Stimulated activated CD8-positive, alpha-beta memory T cell treated with anti-CD3 and anti-CD28 coated beads, Interleukin-4, amount 100 ng/mL, for 1 hour (primary cell): ENCODE measurements at places on chromosomes 12 and 14.

DNA sequence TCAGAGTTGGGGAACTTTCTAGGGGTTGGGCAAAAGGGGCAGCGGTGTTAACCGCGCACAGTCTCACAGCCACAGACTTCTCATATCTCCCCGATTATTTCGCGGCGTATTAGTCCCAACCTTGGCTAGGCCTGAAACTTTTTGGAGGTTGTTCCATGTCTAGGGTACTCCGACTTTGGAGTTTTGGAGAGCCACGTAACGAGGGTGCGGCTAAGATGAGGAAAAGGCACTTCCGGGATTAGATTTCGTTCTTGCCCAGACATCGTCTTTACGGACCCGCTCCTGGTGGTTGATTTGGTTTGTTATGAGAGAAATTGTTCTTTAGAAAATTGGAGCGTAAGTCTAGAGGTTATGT, 513 bp downstream of the CCNK start:
- no peak for DNase-seq

GRCh38 chr12:59649203-59649602, 53.4 kb downstream of the SLC16A7 start:
- no peak for DNase-seq

DNA sequence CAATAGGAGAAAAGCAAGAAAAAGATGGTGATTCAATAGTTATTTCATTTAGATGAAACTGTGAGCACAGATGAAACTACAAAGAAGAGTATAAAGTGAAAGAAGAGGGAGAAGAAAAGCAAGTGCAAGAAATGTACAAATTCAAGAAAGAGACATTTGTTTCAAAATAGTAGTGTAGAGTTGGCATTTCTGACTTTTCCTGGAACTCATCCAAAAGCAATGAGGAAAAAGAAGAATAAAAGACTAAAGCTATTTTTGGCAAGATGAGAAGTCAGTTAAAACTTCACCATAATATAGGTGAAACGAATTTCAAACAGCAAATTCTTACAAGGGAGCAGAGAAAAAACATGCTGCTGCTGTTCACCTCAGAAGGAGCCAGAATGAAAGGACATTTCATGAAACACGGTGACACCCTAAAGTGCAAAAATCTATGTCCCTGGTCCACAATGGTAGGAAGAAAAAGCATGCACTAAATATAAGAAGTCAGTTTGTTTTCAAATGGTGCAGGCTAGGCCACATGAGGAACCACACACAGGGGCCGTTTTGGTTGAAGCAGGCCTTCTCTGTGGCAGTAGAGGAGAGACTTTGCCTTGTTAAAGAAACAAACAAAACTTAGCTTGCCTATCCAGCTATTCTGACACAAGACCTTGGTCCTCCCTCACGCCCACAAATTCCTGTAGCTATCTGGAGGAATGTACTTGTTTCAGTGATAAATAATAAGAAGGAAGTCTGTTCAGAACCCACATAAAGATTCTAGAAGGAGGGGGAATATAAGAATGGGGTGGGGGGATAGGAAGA, 11.1 kb upstream of the CMAS start:
- no peak for DNase-seq

DNA sequence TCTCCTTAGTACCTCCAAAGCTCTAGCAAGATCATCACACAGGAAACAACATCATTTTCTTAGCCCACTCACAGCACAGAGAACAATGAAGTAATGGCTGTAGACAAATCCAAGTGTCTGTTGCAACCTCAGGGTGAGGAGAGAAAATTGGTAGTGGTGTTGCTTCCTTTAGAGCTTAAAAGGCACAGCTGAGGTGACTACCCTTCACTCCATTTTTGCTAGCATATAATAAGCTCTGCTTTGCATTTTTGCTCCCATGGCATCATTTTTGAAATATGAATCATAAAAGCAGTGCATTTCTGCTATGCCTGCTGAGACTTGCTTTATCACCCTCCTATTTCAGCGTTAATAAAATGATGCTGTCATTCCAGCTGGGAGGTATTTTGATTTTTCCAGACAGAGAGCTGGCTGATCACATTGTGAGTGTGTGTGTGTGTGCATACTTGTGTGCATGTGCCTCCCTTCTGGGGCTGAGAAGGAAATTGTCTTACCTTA, 18.5 kb upstream of the PCNX1 start:
- DNase-seq: no peak

DNA sequence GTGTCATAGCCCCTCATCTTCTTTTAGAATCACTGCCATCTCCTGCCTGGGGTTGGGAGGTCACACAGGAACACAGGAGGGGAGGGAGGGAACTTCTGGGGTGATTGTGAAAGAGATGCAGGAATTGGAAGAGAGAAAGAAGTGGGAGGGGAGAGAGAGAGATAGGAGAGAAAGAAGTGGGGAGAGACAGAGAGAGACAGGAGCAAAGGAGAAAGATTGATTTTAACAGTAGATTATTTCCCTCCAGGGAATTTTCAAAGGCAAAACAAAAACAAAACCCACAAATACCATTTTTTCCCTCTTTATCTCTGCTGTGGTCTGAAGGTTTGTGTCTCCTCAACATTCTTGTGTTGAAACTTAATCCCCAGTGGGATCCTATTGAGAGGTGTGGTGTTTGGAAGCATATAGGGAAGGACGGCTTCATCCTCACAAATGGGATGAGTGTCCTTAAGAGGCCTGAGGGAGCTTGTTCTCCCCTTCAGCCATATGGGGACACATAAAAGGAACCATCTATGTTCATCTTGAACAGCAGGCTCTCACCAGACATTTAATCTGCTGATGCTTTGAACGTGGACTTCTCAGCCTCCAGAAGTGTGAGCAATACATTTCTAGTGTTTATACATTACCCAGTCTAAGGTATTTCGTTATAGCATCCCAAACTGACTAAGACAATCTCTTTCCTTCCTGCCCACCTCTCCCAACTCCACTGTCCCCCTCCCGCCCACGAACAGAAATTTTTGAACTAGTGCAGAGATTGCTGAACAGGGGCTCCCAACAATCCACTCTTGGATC, 134.9 kb upstream of the MAX start:
- no peak for DNase-seq

DNA sequence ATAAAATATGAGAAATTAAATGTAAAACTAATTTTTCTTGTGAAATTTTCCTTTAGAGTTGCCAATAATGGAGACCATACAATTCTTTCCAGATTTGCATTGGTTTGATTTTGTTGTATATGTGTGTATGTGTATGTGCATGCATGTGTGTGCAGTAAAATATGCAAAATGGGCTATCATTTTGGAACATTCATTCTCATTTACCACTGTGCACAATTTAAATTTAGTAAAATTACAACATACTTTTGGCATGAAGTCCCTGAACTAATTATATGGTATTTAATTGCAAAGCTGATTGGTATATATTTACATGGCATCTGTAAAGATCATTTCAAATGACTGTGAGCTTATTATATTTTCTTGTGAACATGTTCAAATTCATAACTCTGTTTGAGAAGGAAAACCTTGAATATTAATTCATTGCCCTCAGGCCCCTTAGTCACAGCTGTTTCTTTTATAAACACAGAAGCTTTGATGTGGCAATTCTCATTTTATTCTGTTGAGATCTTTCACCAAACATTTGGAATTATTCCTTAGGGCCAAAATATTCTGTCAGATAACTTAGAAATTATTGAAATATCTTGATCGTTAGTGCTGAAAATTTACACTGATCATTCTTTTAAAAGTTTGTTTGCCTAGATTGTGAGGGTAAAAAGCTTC, 17.6 kb downstream of the KERA start:
- no peak for DNase-seq
